ENCODE measurements at places on chromosomes 1 and 21.

GRCh38 chr1:13759072-13759471 lies 59.1 kb downstream of the PRDM2 start:
- DNase-seq: no peak

GRCh38 chr21:14542638-14543037 lies 3.5 kb downstream of the SAMSN1 start:
- DNase-seq: no peak

- DNase-seq: no peak
Observed at GRCh38 chr1:165055581-165055980, 300.9 kb downstream of the LMX1A start.

GRCh38 chr1:11925938-11926292 lies 312 bp downstream of the KIAA2013 start:
- DNase-seq: peak; percentile 50

- no peak for DNase-seq
Observed at GRCh38 chr1:98388441-98388840, 273.1 kb upstream of the SNX7 start.

DNA sequence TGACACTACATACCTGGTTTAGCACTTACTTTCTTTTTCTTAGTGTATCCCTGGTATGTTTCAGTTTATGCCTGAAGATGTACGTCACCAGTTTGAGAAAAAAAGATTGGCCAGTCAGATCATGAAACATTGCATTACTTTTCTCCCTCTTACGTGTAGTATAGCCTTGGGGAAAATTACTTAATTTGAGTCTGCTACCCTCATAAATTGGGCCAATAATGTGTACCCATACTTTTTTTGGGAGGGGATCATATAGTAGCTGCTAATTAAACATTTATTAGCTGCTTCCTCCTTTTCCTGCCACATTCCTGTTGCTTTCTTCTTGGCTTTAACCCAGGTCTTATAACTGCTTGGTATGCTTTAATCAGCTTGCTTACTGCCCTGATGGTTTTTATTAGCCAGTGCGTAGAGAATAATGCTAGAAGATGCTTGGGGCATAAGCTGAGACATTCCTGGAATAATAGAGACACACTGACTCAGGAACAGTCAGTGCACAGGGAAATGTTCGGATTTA lies 32.1 kb downstream of the RABGAP1L start:
- no peak for DNase-seq

- DNase-seq: no peak
Observed at GRCh38 chr1:32701951-32702598, 495 bp downstream of the SYNC start.

DNA sequence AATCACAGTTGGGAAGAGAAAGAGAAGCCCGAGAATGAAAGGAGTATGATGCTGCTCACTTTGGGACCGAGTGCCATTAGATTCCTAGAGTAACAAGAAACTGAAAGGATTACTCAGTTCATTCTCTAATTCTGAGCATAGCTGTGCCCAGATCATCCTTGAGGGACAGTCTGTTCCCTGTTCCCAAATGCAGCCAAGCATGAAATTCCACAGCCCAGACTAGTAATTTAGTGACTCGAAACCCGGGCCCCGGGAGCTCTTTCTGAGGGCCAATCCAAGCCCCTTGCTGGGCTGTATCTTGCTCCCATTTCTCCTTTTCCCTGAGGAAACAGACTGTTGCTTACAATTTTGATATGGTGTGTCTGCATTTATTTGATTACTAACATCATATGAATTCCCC lies 30.0 kb upstream of the ETS2 start:
- no peak for DNase-seq

All from mesothelial cell of epicardium (in vitro differentiated cells).